ENCODE measurements at places on chromosomes 11 and 22.

- no peak for DNase-seq
Observed at GRCh38 chr11:43802509-43802908, 78.1 kb upstream of the ALKBH3 start.

- no peak for DNase-seq
Observed at GRCh38 chr11:110897035-110897434, 184.8 kb upstream of the ARHGAP20 start.

DNA sequence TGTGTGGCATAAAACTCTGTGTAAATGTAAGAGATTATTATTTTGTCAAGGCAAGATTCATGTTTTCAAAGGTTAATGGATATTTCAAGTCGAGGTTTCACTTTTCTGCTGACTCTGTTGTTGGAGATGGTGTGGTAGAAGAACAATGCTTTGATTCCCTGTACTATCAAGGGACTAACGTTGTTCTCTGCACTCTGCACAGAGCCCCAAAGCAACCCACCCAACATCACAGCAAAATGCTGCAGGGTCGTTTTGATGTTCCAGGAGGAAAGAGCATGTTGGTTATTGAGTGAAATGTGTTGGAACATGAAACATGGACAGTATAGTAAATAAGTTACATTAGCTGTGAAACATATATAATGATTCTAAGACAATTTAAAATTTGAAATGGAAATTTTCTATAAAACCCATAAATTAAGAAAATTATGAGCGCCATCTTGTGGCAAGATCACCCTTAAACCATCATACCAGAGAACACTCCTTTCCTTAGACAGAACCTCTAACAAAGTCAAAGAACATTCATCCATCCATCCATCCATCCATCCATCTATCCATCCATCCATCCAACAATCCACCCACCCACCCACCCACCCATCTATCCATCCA, 164.4 kb upstream of the ZBED5 start:
- peak; percentile 28 for DNase-seq

- DNase-seq: no peak
Observed at GRCh38 chr11:88175569-88176075, 379 bp upstream of the RAB38 start.

DNA sequence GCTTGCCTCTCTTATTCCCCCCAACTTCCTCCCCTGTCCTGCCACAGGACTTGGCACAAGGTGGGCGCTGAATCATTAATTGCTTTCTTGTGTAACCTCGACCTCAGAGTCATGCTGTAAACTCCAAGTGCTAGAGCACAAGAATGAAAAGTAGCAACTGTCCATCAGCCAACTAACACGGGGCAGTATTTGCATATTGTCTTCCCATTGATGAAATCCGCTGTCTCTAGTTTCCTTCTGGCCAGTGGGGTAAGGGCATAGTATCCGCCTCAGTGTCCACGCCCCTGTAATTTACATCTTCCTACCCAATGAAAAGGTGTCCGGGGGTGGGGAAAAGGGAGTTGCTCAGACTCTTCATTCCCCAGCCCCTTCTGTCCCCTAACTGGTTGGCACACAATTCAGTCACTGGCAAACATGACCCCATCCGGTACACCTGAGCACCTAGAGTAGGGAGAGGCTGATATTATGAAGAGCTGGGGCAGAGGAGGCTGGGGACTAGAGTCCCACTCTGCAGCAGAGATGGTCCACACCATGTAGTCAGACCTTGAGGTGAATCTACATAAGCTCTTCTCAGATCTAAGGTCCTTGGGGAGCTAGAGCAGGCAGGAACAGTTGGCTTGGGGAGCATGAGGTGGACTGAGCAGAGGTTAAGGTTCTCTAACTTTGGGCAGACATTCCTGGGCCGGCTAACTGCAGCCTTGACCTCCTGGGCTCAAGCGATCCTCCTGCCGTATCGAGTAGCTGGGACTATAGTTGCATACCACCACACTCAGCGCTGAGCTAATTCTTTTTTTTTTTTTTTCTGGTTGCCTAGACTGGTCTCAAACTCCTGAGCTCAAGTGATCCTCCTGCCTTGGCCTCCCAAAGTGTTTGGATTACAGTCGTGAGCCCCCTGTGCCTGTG, 6.8 kb upstream of the GGA1 start:
- DNase-seq: peak; percentile 48

- DNase-seq: no peak
Observed at GRCh38 chr11:12270215-12270797, 107.1 kb upstream of the PARVA start.

- no peak for DNase-seq
Observed at GRCh38 chr11:131903074-131903473, 532.7 kb downstream of the NTM start.

GRCh38 chr22:31019191-31019930, 50.3 kb downstream of the TUG1 start:
- no peak for DNase-seq

- no peak for DNase-seq
Observed at GRCh38 chr11:84865791-84866535, 761.2 kb downstream of the DLG2 start.

DNA sequence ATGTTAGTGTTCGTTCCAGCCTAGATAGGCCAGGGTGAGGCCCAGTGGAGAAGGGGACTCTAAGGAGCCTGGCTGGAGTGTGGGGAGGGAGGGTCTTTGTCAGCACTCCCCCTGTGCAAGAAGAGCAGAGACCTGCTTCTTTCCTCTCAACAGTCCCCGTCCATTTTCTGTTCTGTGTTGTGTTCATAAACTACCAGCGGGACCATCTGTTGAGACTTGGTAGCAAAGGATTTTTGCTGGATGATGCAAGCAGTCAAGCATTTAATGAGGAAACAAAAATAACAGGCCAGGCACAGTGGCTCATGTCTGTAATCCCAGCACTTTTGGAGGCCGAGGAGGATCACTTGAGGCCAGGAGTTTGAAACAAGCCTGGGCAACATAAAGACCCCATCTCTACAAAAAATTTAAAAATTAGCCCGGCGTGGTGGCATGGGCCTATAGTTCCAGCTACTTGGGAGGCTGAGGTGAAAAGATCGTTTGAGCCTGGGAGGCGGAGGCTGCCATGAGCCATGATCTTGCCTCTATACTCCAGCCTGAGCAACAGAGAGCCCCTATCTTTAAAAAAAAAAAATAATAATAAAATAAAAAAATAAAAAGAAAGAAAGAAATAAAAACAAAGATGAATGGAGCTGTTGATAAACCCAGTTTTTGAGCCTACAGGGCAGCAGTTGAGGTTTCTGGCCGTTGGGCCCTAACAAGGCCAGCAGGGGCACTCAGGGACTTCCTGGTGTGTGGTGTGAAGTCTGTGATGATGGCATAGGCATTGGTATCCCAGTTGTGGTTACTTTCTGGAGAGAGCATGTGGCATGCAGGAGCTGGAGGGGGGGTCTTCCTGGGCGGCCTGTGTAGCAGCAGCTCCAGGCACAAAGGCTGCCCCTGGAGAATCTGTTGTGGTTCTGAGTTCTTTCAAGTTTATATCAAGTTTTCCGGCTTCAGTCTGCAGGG, 1.7 kb upstream of the TXNRD2 start:
- peak; percentile 44 for DNase-seq

Measured in H54 (cell line).